ENCODE measurements at places on chromosomes 2 and 18.

- DNase-seq = no peak
Measured at GRCh38 chr2:98175811-98176210, 88.8 kb downstream of the VWA3B start.

DNA sequence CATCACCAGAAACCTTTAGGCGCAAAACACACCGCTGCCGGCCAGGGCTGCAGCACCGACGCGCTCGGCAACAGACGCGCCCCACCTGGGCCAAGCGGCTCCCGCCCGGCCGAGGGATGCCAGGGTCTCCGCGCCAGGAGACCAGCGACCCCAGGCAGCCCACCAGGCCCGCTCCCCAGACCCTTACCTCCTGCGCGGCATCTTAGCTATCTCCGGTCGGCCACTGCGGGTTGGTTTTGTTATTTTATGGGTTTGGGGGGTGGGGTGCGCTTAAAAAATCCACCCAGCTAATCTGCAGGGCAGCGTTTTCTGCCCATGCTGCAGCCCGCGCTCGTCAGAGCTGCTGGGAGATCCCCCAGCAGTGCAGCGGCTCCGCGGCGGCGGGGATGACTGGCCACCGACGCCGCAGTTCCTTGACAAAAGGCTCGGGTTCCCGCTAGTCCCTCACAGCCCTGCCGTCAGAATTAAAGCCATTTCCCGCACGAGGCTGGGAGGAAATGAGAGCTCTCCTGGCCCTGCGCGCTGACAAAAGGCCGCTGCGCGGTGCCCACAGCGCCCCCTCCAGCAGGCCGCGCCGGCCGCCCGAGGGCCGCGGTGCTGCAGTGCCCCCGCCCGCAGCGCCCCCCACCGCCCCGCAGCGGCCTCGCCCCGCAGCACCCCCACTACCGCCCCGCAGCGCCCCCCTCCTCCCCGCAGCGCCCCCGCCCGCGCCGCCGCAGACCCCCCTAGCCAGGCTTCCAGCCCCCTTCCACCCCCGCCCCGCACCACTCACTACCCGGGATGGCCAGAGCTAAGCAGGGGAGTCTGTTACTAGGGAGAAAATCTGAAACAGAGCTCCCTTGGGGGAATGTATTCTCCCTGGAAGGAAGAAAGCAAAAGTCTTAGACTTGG is at the start of gene ADD2:
ADD2 (minus strand) TSS at position 502 of the 891 bp plus-strand sequence. CDS start 61,792 bp downstream, outside the sequence.
- DNase-seq = peak; percentile 55

DNA sequence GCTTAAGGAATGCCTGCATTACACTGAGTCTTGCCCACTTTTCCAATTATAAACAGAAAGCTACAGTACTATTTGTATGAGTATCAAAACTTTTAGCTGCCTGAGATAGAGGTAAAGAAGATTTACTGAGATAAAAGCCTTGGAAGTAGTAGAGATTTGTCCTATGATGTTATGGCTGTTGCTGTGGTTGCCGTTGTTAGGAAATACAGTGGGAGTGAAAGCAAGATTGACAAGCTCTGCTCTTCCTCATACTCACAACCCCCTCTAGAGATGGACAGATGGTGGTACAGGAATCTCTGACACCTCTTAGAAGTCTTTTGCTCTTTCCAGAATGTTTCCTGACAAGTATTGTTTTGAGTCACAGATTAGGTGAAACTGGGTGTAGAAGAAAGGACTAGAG is 242.5 kb downstream of the RPIA start:
- DNase-seq = no peak

- DNase-seq = no peak
Measured at GRCh38 chr2:121710470-121711170, 26.1 kb downstream of the NIFK start.

DNA sequence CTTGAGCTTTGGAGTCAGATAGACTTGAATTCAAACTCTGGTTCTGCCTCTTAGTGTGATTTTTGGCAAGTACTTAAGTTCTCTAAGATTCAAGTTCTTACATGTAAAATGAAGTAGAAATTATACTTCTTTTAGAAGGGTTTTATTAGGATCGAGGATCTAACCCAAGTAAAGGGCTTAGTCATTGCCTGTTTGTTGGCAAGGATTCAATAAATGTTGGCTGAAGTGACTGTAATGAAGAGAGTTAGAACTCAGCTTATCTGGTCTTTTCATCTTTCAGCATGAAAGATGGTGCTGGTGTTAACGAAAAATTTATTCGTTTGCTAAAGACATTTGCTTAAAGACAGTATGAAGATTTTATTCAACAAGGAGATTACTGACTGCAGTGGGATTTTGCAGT is 315.9 kb upstream of the THUMPD2 start:
- DNase-seq = peak; percentile 82

DNA sequence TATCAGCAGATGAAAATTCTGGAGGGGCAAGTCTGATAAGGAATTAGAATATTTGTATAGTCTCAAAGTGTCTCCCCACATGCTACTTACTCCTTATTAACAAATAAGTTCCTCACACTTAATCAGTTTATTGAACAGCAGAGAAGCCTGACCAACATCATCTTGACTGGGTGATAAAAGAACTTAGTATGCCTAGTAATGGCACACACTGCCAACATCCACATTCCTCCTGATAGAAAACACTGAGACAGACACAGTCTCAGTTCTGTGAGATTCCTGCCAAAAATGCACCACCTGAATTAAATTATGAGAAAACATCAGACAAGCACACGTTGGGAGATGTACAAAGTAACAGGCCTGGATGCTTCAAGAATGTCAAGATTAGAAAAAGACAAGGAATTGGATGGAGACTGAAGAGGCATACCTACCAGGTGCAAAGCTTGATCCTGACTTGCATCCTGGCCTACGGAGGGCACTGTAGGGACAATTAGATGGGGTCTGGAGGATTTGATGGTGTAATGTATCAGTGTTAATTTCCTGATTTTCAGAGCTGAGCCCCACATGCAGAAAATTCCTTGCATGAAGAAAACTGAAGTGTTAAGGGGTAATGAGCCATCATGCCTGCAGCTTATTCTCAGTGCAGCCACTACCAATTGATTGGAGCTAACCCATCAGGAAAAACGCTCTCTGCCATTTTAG is 200.4 kb upstream of the SH3BP4 start:
- DNase-seq = no peak

GRCh38 chr2:85802354-85803103 is 48.7 kb downstream of the ATOH8 start:
- no peak for DNase-seq

DNA sequence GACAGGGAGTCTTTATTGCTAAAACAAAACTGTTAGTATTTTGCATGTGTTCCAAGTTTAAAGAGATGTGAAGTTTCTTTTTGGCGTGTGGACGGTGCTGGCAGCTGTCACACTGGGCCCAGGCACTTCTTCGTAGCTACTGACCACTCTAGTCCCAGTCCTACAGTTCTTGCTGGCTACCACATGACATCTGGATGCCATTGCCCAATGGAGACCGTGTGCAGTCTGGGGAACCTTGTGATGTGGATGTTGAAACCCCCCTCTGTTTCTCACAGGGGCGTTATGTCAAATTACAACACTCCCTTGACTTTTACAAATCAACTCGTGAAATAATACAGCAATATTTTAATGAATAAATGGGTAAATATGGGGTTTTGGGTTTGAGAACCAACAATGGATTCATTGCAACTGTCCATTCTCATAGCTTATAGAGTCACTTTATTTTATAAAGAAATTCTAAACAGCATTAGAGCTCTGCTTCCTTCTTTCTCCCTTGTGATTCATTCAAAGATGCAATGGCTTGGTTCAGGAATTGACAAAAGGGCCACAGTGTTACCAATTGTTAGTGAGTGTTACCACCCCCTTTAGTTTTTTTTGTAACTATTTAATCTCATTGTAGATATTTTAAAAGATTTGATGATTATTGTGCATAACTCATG is 1.2 kb downstream of the GPD2 start:
- DNase-seq = no peak

- DNase-seq = no peak
Measured at GRCh38 chr18:44701227-44701626, 20.5 kb downstream of the SETBP1 start.

DNA sequence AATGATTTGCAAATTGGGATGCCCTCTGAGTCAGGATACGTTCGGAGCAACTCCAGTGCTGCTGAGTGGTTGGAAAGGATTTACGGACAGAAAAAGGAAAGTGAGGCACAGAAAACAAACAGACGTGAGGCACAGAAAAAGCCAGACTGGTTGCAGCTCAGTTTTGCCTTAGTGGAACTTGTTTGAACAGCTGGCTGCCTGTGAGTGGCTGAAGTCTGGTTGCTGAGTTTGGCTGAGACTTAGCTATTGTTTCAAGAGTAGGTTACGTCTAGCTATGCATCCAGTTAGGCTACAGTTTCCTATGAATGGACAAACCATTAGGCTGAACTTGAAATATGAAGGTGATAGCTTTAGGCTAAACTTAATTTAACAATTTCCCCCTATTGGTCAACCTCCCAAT is 256.6 kb downstream of the VAPA start:
- no peak for DNase-seq

- DNase-seq = no peak
Measured at GRCh38 chr2:229901819-229902218, 20.0 kb downstream of the TRIP12 start.

DNA sequence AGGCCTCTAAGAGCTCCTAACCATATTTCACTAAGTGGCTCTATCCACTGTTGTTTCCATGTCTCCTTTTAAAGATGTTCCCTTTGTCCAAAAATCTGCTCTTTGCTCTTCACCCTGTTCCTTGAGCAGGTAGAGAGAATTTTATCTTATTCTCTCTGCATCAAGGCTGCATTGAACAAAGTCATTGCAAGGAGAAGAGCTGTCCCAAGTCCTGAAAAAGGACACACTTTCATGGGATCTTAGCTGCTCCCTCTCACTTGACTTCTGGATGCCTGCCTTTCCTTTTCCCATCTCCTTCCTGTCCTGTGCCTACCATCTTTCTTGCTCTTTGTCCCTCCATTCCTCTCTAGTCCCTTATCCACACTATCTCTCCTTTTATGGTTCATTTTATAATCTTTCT is 235.2 kb upstream of the THSD7B start:
- DNase-seq = no peak

GRCh38 chr2:233513953-233514655 is 52.5 kb downstream of the USP40 start:
- DNase-seq = no peak

- peak; percentile 20 for DNase-seq
Measured at GRCh38 chr18:74806700-74807416, 209.2 kb downstream of the ZNF407 start.

- DNase-seq = no peak
Measured at GRCh38 chr2:70607121-70607561, 53.5 kb upstream of the TGFA start.

DNA sequence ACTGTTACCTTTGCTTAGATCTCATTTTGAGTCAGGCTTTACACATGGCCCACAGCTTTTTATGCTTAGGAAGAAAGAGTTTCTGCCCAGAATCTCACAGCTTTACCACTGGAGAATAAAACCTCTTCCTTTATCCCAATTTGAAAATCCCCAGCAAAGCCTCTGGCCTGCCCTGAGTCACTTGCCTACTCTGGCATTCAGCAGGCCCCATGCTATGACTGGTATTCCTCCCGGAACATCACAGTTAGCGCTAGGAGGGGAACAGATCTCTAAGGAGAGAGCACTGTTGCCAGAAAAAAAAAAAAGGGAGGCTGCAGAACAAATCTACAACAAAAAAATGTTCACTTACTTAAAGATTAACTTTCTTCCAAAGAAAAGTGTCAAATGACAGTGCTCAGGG is 152.9 kb upstream of the DNMT3A start:
- DNase-seq = no peak

- DNase-seq = no peak
Measured at GRCh38 chr2:3091696-3092095, 285.9 kb downstream of the EIPR1 start.

DNA sequence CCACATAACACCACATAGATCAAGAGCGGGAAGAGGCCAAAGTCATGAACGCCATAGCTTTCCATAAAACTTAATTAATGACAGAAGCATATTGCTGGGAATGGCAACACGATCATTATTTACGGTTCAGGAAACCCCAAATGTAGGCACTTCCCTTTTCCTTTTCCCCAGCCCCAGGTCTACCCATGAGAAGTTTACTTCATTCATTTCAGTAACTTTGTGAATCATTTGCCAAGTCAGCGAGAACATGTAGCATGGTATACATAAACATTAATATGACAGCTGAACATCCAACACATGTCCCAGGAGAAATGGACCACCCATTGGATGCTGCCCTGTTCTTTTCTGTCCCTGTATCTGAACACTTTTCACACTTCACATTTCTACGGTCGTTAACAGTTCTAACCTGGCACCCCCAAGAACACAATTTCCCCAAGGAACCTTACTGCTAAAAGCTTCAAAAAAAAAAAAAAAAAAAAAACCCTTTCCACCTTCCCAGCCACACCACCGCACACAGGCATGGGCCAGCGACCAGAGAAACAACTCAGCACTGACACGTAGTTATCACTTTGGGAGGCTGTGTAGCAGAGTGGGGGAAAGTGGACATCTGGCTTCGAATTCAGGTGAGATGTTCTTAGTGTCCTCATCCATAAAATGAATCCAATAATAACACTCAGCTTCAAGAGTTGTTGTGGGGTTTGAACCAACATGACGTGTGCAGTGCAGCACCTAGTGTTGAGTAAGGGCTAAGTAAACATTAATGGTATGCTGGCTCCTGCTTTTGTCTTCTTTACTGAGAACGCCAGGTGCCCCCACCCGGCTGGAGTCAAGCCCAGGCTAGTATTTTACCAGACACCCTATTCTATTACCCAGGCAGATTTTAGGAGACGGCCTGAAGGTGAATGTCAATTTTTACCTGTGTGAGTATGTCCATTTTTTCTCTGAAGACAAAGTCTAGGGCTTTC is 371.5 kb downstream of the LNPK start:
- DNase-seq = peak; percentile 38

DNA sequence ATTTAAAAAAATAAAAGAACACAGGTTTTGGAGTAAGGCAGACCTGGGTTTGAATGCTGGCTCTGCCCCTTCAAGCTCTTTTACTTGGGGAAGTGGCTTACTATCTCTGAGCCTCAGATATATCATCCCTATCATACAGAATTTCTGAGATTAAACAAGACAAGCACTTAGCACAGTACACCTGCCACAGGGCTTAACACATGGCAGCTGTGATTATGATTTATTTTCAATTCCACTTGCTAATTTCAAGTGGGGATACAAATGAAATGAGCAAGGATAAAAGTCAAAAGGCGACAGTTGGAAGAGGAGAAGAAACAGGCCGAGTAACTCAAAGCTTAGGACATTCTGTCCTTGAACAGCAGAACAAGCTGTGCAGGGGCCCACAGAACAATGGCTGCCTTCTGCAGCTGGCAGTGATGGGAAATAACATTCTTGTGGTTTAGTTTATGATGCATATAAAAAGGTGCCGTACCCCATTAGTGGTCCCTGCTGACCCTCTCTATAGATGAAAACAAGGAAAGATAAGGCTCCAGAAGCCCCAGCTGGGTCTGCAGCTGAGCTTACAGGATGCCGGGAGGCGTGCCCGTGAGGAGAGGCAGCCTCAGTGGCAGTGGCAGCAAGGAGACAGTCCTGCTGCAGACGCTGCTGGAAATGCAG is 45.3 kb downstream of the KIF3C start:
- peak; percentile 86 for DNase-seq

DNA sequence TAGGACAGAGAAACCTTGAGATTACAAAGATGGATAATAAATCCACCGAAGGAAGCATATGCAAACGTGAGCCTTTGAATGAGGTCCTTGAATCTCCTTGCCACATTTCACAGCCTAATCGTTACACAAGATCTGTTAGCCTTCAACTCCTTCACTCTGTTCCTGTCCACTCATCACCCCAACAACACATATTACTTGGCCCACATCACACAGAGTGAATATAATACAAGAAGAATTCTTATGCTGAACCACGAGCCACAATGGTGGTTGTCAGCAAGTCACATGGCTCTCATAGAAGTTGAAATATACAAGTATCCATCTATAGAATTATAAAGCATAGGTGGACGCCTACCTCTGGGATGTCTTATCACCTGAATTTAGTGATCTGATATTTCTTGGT is 12.6 kb downstream of the ZBTB7C start:
- peak; percentile 28 for DNase-seq
